Activated CD8-positive, alpha-beta memory T cell treated with anti-CD3 and anti-CD28 coated beads, Interleukin-2, amount 50 U/mL, for 4 hours (primary cell): ENCODE measurements at places on chromosomes 1 and 21.

- no peak for DNase-seq
These were observed 5.6 kb upstream of the LACTBL1 start for GRCh38 chr1:22978299-22978698.

- DNase-seq: no peak
These were observed 1.5 kb downstream of the LSS start for GRCh38 chr21:46226920-46227599.

DNA sequence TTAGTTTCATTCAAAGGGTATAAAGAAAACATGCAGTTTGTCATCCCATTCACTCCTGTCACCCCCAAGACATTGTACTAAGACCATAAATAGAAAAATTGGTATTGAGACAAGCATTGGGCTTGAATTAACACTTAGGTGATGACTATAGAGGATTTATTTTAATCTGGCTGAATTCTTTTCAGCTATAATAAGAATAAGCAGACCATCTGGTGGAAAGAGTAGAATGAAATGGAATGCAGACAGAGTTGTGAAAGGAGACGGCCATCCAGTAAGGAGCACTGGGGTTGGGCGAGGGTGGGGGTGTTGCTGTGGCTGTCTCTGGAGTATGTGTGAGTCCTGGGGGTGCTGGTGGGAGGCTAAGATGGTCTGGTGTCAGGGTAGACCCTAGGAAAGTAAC, 125.0 kb upstream of the IVNS1ABP start:
- no peak for DNase-seq

- DNase-seq: no peak
These were observed 42.2 kb downstream of the SLC37A1 start for GRCh38 chr21:42555756-42556438.

DNA sequence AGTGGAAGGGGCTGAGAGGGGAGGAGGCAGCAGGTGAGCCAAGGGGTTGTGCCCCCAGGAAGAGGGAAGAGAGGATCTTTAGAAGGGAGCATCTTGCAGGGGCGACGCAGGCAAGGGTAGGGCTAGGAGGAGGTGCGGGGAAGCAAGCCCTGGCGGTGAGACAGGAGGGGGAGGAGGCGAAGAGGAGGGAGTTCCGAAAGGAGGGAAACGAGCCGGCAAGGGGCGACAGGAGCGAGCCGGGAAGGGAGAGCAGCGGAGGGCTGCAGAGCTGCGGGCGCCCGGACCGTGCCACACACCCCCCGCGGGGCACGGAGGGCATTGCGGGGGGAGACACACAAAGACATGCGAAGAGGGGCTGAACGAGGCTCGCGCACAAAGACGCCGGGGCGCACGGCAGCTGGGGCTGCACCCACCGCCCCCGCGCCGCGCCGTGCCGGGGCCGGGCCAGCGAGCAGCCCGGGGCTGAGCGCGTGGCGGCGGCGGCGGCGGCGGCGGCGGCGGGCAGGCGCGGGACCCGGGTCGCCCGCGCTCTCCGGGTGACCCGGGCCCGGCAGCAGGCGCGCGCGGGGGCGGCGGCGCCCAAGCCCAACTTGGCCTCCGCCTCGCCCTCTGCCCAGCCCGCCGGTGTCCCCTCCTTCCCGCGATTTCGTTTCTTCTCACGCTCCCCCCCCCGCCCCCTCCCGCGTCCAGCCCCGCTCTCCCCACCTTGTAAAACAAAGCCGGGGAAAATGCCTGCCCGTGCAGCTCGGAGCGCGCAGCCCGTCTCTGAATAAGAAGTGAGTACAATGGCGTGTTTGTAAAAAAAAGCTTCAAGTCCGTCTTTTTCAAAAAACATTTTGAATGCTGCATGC, at the start of gene KCNK2:
Gene KCNK2, plus strand, starts transcription at position 206 of the 851 bp plus-strand sequence. CDS start 649 bp downstream, outside the sequence.
- no peak for DNase-seq

GRCh38 chr1:59242370-59242769, 54.5 kb upstream of the FGGY start:
- DNase-seq: no peak

DNA sequence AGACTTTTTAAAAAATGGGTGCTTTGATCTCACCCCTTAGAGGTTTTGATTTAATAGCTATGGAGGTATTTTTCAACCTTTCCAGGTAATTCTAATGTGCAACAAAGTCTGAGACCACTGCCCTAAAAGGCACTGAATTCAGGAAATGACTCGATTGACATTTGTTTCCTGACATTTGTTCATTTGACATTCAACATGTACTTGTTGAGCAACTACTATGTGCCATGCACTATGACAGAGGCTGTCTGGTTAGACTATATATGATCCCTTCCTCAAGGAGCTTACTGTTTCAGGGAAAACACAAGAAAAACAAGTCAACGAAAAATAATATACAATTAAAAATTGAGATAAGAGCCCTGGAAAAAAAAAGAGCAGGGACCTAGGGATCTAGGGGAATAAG, 25.6 kb upstream of the AVPR1B start:
- DNase-seq: no peak

DNA sequence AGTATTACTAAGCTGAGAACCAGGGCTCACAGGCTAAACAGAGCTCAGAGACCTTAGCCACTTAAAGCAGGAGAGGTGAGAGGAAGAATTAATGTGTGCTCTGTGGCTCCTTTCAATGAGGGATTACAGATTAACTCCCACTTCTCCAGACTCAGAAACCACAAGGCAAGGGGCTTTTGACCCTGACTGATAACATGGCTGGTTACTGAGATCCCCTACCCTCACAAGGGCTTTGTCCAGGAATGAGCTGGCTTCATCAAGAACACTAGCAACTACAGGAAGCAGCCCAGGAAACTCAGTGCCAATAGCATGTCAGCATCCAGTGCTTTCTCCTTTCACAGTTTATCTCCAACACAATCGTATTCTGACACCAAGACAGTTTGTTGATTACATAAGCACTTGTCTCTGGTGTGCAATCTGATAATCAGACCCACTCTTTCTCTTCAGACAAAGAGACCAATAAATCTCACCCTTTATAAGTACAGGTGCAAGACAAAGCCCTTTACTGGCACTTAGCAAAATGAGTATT, 38.8 kb downstream of the ERI3 start:
- no peak for DNase-seq

DNA sequence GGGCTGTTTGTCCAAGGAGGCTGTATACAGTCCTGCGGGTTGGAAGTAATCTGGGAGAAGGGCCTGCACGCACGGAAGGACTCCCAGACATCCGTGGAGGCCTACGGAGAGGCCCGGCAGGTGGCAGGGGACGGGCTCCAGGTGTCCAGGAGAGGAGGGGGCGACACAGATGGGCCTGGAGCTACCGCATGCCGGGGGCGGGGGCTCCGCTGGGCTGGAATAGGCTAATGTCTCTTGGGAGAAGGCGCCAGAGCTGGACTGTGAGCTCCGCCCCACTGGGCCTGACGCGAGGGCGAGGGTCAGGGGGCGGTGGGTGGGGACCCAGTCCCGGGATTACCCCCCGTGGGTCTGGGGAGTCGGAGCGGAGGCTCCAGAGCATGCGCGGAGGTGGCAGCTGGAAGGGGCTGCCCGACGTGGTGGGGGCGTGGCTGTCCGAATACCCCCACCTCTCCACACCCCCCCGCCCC, 659 bp downstream of the AGO1 start:
- peak; percentile 49 for DNase-seq

- DNase-seq: no peak
These were observed 7.7 kb upstream of the CD34 start for GRCh38 chr1:207918581-207918980.

DNA sequence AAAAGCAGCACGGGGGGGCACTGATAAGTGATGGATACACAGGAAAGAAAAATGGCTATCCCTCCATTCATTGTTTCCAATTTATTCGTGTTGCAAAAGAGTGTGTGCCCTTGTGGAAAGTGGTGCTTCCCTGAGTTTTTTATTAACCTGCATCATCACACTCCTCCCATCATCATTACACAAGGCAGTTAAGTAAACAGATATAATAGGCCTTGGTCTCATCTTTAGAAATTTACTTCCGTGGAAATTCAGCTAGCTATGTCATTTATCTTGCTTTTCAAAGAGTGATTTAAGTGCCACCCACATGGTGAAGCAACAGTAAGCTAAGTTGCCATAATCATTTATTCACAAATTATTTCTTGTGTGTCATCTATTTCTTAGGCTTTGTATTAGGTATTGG, 473.3 kb downstream of the NEGR1 start:
- no peak for DNase-seq

DNA sequence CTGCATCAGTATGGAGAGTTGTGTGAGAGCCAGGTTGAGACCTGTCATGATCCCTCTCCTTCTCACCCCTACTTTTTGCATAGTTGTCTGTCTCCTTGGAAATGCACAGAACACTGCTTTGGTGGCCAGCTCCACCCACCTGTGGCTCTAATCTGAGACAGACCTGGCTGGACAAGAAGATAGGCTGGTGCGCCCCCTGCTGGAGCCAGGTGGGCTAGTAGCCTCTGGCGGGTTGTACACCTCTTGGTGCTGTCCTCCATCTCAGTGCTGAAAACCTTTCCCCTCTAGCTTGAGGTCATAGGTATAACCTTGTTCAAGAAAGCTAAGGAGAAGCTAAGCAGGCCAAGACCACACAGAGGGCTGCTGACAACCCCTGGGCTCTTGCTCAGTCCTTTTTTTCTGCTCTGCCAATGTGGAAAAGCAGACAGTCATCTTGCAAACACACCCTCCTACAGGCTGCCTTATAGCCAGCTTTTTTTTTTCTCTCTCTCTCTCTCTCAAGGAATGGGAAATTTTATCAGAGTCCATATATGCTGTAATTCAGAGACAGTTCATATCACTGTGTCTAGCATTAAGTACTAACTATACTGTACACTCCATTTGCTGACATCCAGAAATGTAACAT, 58.8 kb upstream of the SPATA6 start:
- DNase-seq: no peak

DNA sequence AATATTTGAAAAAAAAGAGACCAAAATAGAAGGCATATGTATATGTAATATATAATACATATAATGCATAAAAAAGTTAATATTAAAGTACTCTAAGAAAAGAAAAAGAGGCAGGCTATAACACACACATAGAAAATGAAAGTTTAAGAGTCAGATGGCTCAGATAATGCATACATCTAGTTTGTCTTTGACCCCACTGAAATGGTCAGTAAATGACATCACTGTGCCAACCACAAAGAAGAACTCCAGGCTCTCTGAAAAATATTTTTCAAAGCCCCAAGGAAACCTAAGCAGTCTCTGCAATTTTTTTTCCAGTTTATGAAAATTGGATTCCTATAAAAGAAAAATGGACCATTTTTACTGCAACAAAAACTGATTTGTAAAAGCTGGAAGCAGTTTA, 55.4 kb upstream of the SCYL3 start:
- DNase-seq: no peak

DNA sequence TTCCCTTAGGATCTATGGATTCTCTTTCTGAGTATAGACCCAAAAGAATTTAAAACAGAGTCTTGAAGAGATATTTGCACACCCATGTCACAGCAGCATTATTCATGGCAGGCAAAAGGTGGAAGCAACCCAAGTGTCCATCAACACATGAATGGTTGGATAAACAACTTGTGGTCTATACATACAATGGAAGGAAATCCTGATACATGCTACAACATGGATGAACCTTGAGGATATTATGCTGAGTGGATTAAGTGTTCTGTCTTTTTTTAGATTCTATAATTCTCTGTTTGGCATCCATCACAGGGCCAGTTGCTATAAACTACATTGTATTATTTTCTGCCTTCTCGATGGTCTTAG, 39.8 kb downstream of the PTPN14 start:
- no peak for DNase-seq

DNA sequence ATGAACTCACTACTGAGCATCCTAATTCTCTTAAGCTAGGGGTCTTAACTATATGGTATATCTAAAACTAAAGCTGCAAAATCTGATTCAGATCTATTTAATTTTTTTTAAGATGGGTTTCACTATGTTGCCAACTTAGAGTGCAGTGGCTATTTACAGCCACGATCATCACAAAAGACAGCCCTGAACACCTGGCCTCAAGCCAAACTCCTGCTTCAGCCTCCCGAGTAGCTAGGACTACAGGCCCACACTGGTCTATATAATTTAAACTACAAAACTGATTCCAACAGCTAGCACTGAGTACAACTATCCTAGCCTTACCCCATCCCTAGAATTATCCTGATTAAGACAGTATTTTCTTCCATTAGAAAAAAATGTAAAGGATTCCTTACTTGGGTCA, 37.1 kb downstream of the EIF4G3 start:
- DNase-seq: no peak

DNA sequence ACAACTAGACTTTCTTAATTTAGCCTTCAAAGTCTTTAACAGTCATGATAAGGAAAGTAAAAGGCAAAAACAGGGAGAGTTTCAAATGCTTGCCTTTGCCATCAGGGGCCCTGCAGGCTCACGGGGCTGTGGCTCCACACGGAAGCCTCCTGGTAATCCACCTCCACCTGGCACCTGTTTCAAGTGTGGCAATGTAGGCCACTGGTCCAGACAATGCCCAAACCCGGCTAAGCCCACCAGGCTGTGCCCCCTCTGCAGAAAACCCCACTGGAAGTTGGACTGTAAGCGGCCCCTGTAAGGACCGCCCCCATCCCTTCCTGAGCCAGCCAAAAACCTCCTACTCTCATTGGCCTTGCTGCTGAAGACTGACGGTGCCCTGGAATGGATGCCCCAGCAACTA, 32.5 kb downstream of the VN1R5 start:
- DNase-seq: no peak

DNA sequence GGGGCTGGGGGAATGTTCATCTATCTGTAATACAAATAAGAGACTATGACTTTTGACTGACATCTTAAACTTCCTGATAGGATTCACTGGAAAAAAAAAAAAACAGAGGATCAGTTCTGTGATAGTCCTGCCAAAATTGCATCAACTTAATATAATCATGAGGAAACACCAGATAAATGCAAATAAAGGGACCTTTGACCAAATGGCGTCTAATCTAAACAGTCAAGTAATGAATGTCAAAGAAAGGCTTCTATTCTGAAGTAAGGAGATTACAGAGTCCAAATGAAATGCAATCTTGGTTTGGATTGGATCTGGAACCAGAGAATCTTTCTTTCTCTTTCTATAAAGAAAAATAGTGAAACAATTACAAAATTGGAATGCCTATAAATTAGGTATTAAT, 513.4 kb downstream of the KCNT2 start:
- DNase-seq: no peak

DNA sequence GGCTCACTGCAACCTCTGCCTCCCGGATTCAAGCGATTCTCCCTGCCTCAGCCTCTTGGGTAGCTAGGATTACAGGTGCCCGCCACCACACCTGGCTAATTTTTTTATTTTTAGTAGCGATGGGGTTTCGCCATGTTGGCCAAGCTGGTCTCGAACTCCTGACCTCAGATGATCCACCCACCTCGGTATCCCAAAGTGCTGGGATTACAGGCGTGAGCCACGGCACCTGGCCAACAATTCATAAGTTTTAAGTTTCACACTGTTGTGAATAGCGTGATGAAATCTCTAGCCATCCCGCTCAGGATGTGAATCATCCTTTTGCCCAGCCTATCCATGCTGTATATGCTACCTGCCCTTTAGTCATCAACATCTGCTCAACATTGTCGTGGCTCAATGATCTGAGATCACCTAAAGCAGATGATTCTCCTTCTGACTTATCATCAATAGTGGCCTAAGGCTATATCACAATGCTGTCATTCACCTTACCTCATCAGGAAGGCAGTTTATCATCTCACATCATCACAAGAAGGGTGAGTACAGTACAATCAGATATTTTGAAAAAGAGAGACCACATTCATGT, 2.6 kb downstream of the PFDN2 start:
- peak; percentile 29 for DNase-seq
